ENCODE measurements at places on chromosomes 12 and 14.

DNA sequence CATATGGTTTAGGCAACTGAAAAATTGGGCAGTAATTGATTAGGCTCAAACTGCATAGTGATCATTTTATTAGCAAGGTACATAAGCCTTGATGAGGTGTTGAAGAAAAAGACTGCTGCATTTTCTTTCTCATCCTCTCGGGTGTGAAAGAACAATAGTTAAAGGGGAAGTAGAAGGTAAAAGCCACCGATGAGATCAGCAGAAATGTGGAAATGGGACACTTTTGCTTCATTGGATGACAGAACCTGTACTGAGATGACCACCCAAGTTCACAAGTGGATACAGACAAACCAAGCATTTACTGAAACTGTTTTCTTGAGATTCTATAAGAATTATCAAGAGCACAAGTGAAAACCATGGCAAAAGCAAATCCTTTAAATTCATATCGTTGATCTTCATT, 184.0 kb downstream of the TMX1 start:
- DNase-seq, result no peak

- no peak for DNase-seq
Measured at GRCh38 chr14:72610831-72611200, 283.1 kb downstream of the DPF3 start.

DNA sequence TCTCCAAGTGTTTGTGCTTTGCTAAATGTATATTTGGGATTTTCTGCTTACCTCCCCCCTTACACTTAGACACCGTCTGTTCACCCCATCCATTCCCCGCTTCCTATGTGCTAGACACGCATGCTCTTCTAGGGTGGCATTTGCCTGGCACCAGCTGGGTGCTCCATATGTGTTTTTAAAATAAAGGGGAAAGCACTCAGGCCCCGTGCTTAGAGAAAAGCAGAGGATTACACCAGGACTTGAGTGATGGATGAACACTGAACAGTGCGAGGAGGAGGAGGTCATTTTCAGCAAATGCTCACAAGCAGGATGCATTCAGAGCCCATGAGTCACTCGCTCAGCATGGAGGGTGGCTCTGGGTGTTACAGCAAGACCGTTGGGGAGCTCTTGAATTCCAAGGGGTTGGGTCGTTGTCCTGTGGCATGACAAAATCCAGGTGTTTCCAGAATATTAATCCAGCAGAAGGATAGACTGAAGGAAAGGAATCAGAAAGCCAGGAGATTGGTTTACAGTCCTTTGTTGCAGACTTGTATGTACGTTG, 2.9 kb upstream of the BDKRB1 start:
- DNase-seq, result peak; percentile 62

GRCh38 chr12:19025582-19025981, 104.0 kb upstream of the PLEKHA5 start:
- DNase-seq, result no peak

DNA sequence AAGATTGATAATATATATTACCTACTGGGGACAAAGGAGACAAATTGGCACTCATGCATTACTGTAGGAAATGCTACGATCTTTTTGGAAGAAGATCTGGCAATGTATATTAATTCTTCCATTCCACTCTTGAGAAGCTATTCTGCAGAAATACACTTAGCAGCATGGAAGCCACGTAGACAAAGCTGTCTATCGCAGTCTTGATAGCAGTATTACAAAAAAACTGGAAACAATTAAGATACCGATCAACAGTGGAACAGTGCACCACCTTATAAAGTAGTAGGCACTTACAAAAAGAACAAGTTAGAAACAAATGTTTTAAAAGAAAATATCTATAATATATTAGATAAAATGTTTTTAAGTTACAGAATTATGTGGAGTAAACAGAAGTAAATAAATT, 87.2 kb downstream of the ABCD2 start:
- no peak for DNase-seq

GRCh38 chr14:75543786-75544185, 21.5 kb downstream of the BATF start:
- DNase-seq, result no peak

DNA sequence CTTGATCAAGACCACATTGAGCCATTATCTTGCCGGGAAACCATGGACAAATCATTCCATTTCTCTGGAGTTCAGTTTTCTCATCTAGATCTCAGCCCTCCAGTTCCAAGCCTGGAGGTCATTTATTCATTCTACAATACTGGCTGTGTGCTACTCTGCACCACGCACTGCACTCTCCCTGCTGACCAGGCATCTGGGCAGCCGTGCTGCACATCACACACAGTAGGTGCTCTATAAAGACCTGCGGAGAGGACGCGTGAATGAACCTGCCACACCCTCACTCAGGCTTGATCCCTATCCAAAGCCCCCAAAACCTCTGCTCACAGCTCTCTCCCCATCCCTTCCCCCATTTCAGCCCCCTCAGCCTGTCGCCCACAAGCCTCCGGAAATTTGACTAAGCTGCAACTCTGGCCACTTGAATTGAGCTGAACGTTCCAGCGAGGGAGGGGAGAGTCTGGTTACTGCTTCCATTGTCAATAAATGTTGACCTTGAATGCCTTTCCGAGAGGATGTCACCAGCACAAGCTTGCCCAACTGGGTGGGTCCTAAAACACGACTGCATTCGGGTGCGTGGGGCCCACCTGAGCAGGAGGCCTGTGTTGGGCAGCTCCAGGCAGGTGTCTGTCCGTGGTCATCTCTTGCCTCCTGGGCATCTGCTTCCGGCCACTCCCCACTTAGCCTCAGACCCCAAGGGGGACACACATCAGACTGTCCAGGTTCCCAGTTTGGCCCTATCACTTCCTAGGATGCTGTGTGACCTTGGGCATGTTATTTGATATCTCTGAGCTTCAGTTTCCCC, 17.8 kb downstream of the FAIM2 start:
- DNase-seq, result no peak

All from 8988T (cell line).